ENCODE measurements at places on chromosomes 7 and 10.

DNA sequence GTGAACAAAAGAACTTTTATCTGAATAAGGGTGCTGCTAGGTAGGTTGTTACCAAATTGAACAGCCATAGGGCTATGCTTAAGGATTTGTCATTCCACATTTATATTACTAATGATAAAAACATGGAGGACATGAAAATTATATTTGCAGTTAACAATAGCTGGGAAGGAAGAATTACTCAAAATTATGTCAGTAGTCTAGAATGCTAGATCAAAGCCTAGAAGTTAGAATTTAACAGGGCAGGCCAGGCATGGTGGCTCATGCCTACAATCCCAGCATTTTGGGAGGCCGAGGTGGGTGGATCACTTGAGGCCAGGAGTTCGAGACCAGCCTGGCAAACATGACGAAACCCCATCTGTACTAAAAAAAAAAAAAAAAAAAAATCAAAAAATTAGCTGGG, 9.4 kb downstream of the STK17A start:
- DNase-seq = no peak

DNA sequence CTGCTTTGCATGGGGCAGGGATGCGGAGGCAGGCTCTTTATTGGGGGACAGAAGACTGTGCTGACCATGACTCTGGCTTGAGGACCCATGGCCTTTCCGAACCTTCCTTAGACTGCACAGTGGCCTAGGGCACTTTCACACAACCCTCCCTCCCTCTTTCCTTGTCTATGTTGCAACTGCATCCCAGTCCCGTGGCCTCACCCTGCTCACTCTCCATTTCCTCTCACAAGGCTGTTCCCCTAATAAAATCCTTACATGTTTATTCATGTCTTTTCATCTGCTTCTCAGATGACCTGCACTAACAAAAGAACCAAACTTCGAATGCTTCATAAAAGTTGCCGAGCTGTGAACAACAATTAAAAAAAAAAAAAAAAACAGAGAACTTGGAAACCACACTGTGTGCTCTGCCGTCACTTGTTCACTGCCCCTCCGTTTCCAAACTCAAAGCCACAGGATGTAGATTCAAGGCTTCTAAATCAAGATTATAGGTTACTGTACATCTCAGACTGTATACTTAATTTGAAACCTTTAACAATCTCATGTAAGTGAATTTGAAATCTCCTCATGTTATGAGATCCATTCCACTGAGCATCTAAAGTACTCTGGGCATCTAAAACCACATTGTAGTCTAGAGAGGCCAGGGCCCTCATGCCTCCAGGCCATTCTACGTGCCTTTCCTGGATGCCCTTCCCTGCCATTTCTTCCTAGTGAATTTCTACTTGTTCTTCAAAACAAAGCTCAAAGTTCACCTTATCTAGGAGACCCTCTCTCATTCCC, 265.9 kb downstream of the SNX13 start:
- no peak for DNase-seq

DNA sequence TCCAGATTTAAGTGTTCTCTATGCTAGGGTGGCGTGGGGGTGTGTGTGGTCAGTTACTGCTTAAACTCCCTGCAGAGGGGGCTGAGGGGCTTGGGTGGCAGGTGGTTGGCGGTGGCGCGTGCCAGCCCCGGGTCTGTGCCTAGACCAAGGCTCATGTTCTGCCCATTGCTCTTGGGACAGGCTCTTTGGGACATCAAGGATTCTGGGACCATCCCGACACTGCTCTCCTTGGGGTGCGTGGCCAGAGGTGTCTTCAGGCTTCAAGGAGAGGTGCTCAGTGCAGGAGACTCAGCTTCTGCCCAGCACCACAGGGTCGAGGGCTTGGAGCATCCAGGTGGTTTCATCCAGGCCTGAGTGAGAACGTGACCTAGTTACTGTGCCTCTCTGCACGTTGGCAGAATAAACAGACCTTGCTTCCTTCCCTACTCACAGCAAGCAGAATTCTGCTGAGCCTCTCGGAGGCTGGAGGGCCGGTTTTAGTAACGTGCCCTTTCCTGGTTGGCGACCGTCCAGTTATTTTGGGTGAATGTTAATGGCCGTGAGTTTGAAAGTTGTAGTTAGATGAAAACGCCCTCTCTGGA, 39.9 kb downstream of the CAMK1D start:
- DNase-seq = no peak

GRCh38 chr10:75435291-75435690, 3.9 kb downstream of the LRMDA start:
- DNase-seq = no peak
